ENCODE measurements at places on chromosomes 7 and 10.

GRCh38 chr7:100867776-100868485 lies 744 bp downstream of the TRIP6 start:
- DNase-seq = no peak

DNA sequence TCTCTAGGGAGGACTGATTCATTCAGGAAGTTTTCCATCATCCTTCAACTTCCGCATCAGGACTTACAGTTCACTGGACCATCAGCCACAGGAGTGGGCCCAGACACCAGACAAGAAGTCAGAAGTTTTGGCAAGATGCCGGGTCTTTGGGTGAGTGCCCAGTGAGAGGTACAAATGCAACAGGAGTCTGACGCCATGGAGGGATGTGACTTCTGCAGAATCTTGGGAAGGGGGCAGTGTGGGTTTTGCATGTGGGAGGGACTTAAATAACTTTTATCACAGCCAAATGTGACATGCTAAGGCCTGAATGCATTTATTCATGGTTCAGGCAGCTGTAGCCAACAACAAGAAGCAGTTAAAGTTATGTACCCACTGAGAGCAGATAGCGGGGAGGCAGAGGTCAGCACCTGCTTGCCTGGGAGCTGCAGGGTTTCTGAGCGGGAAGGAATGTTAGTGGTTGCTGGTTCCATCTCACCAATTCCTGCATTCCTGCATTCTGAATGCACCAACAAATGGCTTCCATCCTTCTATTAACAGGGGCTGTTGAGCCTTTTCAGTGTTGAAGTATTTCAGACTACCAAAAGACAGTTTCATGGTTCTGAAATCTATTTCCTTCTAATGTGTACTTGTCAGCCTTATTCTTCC lies 375.2 kb downstream of the PAXIP1 start:
- DNase-seq = no peak

DNA sequence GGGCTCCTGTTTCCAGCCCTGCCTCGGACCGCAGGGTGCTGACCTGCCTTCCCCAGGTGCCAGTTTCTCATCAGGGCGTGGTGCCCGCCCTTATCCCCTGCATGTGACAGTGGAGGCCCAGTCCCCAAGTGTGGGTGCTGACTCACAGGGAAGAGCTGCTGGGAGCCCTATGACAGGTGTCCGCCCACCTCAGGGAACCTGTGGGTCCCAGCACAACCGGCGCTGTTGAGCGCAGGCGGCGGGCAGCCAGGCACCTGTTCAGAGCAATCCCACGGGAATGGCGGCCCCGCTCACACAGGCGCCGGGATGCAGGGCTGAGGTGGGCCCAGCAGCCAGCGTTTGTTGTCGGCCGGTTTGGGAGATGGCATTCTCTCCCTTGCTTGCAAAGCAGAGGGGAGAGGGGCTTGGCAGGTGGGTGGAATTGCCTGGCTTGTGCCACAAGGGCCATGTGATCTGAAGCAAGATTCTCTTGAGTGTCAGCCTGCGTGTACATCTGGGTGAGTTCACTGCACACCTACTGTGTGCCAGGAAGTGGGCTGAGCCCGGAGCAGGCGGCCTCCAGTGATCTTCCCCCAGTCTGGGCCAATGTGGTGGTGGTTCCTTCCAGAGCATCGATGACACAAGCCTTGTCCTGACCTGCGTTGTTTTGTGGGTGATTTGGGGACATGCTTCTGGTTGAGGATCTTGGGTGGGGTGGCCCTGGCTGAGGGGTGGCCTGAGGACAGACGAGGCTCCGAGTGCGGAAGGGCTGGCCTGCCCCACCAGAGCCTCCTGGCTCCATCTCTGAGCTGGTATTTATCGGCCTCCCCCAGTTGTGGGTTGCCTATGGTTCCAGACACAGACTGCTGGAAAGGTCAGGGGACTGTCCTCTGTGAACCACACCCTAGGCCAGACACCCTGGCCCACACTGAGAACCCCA lies 2.4 kb downstream of the PWWP2B start:
- no peak for DNase-seq

- no peak for DNase-seq
Observed at GRCh38 chr10:96093948-96094347, 36.1 kb upstream of the ZNF518A start.

GRCh38 chr10:25766213-25766612 lies 167.8 kb upstream of the MYO3A start:
- no peak for DNase-seq

GRCh38 chr7:158904599-158904998 lies 48.2 kb downstream of the DYNC2I1 start:
- DNase-seq = no peak

- DNase-seq = no peak
Observed at GRCh38 chr7:46637793-46638735, 717.0 kb upstream of the IGFBP3 start.

DNA sequence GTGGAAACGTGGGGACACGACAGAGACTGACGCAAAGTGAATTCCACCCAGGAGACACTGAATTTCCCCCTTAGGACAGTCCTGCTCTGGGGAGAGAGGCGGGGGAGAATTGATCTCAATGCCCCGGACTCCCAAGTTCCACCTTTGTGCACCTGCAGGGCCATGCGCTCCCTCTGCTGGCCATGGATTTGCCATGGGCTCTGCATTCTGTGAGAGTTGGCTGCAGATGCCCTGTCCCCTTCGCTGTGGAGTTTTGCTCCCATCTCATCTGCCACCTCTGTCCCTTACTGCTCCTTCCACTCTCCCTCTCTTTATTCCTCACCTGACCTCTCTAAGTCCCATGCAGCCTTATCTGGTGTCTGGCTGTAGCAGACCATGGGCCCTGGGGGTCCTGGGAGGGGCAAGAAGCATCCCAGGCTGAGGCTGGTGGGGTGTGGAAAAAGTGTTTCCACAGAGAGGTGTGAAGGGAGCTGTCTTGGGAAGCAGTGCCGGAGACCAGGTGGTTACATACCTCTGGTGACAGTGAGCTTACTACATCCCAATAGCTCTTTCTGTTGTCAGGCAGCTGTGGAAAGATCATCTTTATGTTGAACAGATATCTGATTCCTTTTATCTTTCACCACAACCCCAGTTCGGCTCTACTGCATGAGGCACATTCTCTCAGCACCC lies 14.3 kb downstream of the GHRHR start:
- no peak for DNase-seq

GRCh38 chr10:77357185-77357584 lies 280.4 kb downstream of the KCNMA1 start:
- no peak for DNase-seq

DNA sequence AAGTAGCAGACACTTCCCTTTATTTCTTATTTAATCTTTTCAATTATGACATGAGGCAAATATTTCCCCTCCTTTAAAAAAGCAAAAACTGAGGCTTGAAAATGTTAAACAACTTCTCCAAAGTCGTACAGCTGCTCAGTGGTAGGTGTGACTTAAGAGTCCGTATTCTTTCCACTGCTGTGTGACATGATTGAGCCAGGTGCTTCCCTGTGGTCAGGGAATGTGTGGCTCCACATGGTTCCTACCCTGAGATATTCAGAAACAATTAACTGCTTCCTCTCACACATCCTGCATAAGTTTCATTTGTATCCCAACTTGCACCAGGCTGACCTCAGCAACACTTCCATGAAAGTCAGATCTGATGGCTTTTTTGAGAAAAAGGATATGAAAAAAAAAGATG lies 13.6 kb downstream of the OPALIN start:
- DNase-seq = no peak

DNA sequence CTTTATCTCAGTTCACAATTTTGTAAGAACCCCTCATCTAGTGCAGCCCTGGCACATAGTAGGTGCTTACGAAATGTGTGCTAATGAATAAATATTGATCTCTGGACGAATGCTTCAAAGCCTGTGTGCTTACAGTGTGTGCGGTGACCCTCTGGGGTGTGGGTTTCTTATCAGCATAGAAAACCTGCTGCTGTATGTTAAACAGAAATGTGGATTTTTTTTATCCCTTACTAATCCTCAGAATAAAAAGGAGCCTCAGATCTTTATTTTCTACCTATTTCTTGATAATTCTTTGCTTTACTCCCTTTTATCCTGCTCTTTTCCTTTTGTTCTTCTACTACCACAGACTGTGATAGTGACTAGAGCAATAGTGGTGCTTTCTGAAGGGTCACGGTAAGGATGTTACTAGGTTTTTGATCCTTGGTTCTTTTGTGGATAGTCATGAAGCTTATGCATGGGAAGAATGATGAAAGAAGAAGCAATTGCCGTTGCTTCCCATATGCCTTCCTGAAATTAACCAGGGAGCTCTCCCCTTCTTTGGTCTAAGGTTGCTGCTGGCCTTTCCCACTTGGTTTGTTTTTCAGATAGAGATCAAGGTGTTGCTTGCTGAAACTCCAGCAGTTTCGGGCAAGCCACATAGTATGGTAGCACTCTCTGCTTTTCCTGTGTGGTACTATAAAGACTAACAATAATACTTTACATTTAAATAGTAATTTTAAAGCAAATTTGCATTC lies 44.7 kb downstream of the SPAG6 start:
- no peak for DNase-seq

GRCh38 chr7:44325811-44326241 lies 432 bp upstream of the CAMK2B start:
- no peak for DNase-seq

DNA sequence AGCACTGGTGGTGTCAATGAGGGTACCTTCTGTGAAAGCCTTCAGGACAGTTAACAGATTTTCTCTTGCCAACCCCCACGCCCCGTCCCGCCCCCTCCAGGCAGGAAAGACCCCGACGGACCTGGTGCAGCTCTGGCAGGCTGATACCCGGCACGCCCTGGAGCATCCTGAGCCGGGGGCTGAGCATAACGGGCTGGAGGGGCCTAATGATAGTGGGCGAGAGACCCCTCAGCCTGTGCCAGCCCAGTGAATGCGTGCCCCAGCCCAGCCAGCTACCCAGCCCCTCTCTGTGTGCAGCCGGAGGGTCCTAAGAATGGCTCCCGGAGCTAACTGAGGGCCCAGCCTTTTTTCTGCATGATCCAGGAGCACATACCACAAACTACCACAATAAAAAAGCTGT lies 713 bp upstream of the HOGA1 start:
- DNase-seq = no peak

GRCh38 chr10:89389254-89389653 lies 3.2 kb upstream of the IFIT1 start:
- no peak for DNase-seq

DNA sequence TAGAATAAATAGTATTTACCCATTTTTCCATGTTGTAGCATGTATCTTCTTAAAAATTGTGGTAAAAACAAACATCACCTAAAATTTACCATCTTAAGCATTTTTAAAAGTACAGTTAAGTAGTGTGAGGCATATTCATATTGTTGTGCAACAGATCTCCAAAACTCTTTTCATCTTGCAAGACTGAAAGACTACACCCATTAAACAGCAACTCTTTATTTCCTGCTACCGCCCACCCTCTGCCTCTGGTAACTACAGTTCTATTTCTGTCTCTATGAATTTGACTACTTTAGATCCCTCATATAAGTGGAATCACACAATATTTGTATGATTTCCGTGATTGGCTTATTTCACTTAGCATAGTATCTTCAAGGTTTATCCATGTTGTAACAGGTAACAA lies 40.0 kb upstream of the AGBL3 start:
- no peak for DNase-seq

DNA sequence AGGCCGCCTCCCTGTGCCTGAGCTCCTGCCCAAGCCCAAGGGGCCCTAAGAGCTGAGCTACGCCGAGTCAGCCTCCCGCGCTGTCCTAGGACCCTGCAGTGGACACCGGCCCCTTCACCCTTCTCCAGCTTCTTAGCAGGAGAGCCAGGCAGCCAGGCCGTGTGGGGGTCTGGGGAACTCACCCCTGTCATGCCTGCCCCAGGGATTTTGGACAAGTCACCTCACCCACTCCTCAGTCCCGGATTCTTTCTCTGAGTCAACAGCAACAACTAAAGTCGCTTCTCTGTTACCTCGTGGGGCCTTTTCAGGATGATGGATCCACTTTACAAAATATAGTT lies 79.3 kb downstream of the MKI67 start:
- no peak for DNase-seq

DNA sequence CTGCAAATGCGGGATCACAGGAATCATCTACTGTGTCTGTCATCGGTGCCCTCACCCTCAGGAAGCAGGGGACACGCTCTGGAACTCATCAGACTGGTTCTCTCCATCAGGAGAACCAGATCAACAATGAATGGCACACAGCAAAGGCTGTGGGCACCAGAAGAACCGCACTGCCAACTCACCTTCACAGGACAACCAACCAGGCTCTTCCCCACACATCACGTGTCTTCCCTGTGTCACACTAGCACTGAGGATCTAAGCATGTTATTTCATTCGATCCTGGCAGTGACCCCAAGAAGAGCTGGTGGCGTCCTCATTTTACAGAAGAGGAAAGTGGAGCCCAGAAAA lies 106.1 kb downstream of the TNS3 start:
- DNase-seq = no peak

- no peak for DNase-seq
Observed at GRCh38 chr7:102914585-102914984, 1.8 kb downstream of the LRRC17 start.

- no peak for DNase-seq
Observed at GRCh38 chr7:29447828-29448227, 115.8 kb upstream of the PRR15 start.

DNA sequence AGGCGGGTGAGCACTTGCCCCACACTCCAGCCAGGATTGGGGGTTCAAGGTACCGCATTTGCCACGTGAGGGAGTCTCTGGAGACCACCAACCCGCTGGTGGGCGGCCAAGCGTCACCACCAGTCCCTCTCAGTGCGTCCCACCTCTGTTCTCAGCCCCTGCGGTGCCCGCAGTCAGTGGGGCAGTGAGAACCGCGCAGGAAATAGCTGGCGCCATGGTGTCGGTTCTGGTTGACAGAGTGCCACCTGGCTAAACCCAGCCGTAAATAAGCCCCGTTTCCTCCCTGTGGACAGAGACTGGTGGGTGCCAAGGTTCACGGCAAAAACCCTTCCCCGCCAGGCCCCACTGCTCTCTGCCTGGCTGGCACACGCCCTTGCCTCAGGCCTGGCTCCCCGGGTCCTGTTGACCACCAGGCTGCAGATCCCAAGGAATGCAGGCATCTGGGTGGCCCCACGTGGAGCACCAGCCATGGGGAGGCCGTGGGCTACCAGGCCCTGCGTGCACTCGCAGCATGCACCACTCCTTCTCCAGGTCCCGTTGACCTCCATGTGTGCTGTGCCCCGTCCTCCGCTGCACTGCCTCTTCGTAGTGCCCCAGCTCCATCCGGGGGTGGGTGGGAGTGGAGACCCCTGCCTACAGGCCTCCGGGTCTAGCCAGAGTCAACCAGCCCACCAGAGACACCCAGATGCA lies 140.0 kb downstream of the LHPP start:
- no peak for DNase-seq

DNA sequence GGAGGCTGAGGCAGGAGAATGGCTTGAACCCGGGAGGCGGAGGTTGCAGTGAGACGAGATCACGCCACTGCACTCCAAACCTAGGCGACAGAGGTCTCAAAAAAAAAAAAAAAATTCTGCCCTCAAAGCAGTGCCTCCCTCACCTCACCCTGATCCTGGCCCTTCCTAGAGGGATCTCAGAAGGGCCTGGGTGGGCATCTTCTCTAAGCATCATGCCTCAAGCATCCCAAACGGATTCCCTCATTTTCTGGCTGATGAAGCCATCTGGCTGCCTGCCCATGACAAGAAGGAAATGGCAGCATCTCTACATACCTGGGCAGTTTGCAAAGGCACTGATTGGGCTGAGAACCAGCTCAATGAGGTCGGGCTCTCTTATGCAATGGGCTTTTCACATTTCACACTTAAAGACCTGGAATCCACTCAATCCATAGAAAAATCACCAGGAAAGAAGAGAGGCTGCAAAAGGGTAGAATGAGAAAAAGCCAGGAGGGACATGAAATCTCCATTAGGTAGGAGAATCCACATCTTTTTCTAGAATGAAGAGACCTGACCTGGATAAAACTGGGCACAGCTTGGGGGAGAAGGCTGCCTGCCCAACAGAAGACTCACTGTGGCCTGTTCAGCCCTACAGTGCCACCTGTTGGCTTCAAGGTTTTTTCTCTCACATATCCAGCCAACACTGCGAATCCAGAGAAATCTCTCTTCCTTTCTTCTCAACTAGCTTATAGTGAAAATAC lies 48.1 kb downstream of the PDLIM1 start:
- DNase-seq = no peak
